ENCODE measurements at places on chromosomes 12 and 14. TPM values are rescaled to one million over a fixed set of nuclear protein-coding genes. Genes with fewer than 3 reads are reported as not detected.

- H3K27me3 ChIP-seq: no peaks in the 10 kb centered on the region
- H3K36me3 ChIP-seq: no peaks in the 10 kb centered on the region
- H3K27ac ChIP-seq: peak overlapping the region; percentile 100
- H3K4me1 ChIP-seq: peaks cover 8% of the 10 kb centered on the region
- DNase-seq: no peak
- H3K4me3 ChIP-seq: peak overlapping the region; percentile 86
These were observed 604 bp downstream of the EEA1 start for GRCh38 chr12:92928421-92928961.

DNA sequence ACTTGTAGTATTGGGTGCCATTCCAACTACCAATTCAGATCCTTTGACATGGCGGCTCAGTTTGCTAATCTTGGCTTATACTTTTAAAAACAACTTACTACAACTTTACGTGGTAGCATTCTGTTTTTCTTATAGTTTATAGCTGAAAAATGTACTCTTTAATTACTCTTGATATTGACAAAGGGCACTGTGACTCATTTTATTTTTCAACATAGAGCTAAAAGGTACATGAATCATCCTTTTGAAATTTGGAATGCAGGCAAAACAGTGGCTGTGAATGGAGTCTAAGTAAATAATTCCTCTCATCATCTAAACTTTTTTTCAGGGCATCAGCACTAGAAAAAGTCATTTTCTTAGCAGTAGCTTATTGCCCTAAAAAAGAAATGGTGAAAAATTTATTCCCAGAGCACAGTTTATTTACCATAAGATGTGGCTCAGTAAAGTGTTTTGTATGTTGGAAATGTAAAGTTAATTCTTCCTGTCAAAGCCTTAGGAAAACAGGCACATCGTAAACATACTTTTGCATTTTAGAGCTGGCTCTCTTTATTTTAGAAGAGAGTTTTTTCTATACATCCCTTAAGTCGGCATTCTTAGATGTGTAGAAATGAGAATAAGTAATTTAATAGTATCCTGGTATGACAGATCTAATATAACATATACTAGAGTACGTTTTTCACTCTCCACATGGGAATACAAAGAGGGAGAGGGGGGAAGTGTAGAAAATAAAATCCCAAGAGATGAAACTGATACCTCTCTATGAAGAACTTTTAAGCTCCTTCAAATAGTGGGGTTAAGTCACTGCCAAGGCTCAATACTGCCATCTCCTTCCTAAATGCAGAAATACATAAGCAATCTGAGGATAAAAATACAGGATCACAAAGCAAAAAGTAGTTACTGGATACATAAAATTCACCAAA is 55.2 kb downstream of the SLC25A21 start:
- no peak overlapping the region for H3K27ac ChIP-seq
- peaks cover 2% of the 10 kb centered on the region for H3K4me1 ChIP-seq
- no peaks in the 10 kb centered on the region for H3K27me3 ChIP-seq
- DNase-seq: peak; percentile 60
- no peak overlapping the region for H3K4me3 ChIP-seq

GRCh38 chr14:94571395-94571794 is 9.8 kb upstream of the SERPINA5 start:
- no peak overlapping the region for H3K27ac ChIP-seq
- no peaks in the 10 kb centered on the region for H3K36me3 ChIP-seq
- no peak for DNase-seq

- H3K4me1 ChIP-seq: no peaks in the 10 kb centered on the region
- no peaks in the 10 kb centered on the region for H3K36me3 ChIP-seq
- no peaks in the 10 kb centered on the region for H3K27me3 ChIP-seq
- no peak overlapping the region for H3K4me3 ChIP-seq
- H3K27ac ChIP-seq: no peak overlapping the region
These were observed 93.7 kb downstream of the SOX5 start for GRCh38 chr12:23855813-23856212.

- H3K27me3 ChIP-seq: peaks cover 26% of the 10 kb centered on the region
- no peaks in the 10 kb centered on the region for H3K4me1 ChIP-seq
- no peaks in the 10 kb centered on the region for H3K36me3 ChIP-seq
- no peak overlapping the region for H3K4me3 ChIP-seq
- H3K27ac ChIP-seq: no peak overlapping the region
- DNase-seq: no peak
These were observed 5.3 kb upstream of the PGF start for GRCh38 chr14:74960736-74961135.

- no peak overlapping the region for H3K27ac ChIP-seq
- H3K36me3 ChIP-seq: no peaks in the 10 kb centered on the region
- H3K27me3 ChIP-seq: peaks cover 3% of the 10 kb centered on the region
- DNase-seq: no peak
These were observed 66.6 kb upstream of the BICD1 start for GRCh38 chr12:32039917-32040575.

- H3K4me3 ChIP-seq: no peak overlapping the region
- H3K27me3 ChIP-seq: no peaks in the 10 kb centered on the region
- H3K27ac ChIP-seq: no peak overlapping the region
- no peaks in the 10 kb centered on the region for H3K4me1 ChIP-seq
- no peaks in the 10 kb centered on the region for H3K36me3 ChIP-seq
These were observed 1122.7 kb upstream of the ATXN7L3B start for GRCh38 chr12:73414926-73415325.

Gene SOAT2
- 0.18 TPM for total RNA-seq

Gene TAS2R19
- total RNA-seq: 8.1 TPM

- no peaks in the 10 kb centered on the region for H3K36me3 ChIP-seq
- no peaks in the 10 kb centered on the region for H3K27me3 ChIP-seq
- no peak for DNase-seq
- peaks cover 12% of the 10 kb centered on the region for H3K4me1 ChIP-seq
- H3K27ac ChIP-seq: peak overlapping the region; percentile 100
These were observed 1.2 kb downstream of the ZBTB25 start for GRCh38 chr14:64502456-64502855.

DNA sequence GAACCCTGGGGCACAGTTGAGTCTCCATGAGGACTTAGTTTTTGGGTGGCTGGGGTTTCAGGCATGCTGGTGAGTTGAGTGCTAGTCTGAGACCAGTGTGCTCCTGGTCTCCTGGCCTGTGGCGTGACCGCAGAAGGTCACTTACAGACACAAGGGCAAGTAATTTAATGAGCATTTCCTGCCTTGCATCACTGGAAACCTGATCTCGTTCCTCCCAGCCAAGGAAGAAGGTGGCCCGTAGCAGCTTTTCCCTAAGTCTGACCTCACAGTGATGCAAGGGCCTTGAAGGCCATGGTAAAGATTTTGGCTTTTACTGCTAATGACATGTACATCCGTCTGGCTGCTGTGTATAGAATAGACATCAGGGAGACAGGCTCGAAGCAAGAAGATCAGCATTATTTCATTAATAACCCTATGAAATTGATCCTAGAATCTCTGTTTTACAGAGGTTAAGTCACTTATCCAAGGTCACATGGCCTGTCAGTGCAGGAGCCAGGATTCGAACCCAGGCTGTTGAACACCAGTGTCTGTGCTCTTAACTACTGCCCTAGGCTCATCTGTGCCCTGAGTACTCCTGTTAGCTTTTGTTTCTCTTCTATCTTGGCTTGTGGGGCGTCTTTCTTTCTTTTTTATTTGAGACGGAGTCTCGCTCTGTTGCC is 4.6 kb downstream of the TMEM120B start:
- no peaks in the 10 kb centered on the region for H3K27me3 ChIP-seq
- H3K27ac ChIP-seq: peak overlapping the region; percentile 53

Gene NAV3
- 98.3 TPM for total RNA-seq

Gene CDKL1
- total RNA-seq: 7.2 TPM

Measured in IMR-90 (cell line).